ENCODE measurements at places on chromosomes 1 and 21.

DNA sequence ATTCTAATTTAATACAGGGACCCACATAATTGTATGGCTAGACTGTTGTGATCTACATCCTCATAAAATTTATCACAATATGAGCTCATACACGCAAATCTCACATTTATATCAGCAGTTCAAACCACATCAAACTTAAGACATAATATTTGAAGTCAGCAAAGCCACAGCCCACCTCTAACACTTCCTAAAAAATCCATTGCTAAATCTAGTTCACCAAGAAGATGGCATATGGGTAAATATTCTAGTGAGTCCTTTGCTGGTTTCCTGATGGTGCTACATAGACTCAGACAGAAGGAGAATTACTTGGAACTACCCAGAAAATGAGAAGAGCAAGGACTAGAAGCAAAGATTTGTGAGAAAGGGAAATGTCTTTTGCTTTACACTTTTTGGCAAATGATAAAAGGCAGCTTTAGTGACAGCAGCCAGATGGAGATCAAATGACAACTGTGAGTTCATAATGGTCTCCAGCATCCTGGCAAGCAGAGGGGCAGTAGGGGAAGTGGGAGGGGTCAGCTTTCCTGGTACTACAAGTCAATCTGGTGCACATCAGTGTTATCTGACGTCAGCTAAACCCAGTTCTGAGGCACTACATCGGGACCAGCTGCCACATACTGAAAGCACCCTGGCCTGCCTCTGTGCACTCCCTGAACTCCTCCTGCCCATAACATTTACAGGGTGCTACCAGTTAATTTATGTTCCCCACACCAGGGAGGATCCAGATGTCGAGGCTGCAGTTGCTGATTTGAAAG is 10.6 kb upstream of the GADD45A start:
- peak; percentile 97 for DNase-seq

DNA sequence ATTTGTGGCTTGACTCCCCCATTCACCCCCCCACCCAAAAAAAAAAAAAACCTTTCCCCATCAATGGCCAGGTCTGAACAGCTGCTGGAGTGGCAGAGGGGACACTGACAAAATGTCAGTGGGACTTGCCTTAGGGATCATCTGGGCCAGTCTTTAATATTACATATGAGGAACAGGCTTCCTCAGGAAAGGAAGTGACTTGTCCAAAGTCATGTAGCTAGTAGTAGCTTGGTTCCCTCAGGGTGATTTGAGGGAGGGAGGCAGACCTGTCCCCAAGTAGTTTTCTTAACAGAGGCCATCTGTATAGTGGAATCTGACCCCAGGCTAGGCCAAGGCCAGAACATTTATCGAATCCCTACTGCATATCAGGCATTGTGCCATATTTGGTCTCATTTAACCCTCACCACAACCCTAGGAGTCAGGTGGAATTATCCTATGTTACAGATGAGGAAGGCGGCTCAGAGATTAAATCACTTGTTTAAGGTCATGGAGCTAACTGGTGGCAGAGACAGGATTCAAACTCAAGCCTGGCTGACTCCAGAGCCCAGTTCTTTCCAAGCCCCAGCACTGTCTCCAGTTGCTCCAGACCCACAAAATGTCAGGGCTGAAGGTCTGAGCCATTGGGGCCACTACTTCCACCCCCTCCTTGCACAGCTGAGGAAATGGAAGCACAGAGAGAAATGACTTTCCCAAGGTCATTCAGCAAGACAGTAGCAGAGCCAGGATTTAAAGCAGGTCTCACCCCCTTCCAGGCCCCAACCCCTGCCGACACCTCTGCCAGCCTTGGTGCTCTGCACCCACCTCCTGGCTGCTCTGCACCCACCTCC is 10.4 kb downstream of the ZBTB7B start:
- no peak for DNase-seq

GRCh38 chr1:158328426-158328825 is 2.9 kb downstream of the CD1B start:
- DNase-seq: no peak

GRCh38 chr1:21238141-21238800 is 52.0 kb downstream of the ECE1 start:
- DNase-seq: no peak

GRCh38 chr1:61085983-61086644 is 3.8 kb downstream of the NFIA start:
- no peak for DNase-seq

DNA sequence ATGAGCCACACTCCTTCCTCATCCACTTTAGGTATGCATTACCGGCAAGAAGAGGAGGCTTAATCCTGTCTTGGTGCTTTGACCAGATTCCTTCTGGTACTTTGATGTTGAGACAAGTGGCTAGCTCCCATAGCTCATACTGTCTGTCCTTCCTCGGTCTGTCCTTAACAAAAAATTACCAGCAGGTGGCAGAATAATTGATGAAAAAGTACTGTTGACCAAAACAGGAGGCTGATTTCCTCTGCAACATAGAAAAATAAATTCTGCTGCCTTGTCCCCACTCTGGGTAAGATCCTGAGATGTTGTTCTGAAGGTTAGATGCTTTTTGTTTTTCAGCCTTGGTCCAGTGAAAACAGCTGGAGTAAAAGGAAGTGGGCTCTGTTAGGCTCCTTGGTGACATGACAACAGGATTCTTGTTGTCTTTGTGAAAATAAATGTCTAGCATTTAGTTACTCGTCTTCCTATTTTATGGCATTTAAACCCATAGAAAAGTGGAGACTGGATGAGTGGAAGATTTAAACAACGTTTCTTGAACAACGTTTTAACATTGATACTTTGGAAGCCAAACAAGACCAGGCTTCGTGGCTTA is 11.2 kb upstream of the HJV start:
- DNase-seq: peak; percentile 71

- DNase-seq: no peak
Measured at GRCh38 chr1:90319918-90320317, 325.0 kb downstream of the ZNF326 start.

DNA sequence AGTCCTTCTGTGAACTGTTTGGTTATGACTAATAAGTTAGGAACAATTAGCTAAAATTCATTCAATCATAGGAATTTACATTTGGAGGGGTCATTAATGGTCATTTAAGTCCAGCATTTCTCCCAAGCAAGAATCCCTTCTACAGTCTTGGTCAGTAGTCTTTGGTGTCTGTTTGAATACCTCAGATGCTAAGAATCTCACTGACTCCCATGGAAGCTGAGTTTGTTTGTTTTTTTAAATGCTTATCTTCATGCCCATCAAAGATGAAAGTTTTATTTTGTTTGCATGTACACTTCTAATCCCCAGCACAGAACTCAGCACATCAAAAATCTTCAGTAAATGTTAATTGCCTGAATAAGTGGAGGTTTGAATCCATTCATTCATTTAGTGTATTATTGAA is 41.3 kb upstream of the SLC44A3 start:
- DNase-seq: no peak

DNA sequence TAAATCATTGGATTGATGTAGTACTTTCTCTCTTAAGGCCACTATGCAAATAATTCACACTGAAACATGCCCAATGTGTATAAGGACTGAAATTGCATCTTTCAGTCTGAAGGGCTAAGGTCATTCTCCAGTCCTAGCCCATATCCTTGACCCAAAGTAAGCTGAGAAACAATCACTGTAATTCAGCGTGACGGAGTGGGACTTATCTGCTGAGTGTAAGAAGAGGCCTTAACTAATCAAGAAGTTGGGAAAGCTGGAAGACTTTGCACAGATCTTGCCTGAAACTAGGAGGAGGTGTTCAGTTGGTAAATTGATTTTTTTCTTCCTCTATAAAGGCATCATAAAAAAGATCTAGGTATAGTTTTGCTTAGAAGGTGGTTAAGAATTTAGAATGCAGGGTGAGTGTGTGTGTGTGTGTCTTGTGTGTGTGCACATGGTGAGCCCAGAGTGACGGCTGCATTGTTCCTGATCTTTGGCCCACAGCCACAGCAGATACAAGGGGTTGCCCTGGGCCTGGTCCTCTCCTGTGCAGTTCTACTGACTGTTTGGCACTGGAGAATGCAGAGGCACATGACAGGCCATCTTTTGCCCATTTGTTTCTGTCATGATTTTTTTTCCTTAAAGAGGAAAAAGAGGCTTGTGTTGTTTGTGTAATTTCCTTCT is 13.3 kb upstream of the PPP2R5A start:
- DNase-seq: no peak
